ENCODE measurements at places on chromosomes 5 and 9.

GRCh38 chr9:69946800-69947437, 96.7 kb upstream of the MAMDC2 start:
- no peak overlapping the region for H3K4me3 ChIP-seq
- DNase-seq = no peak
- no peaks in the 10 kb centered on the region for H3K27me3 ChIP-seq
- H3K4me1 ChIP-seq = no peaks in the 10 kb centered on the region

GRCh38 chr5:150553911-150554310, 46.0 kb downstream of the NDST1 start:
- no peak overlapping the region for H3K4me3 ChIP-seq
- H3K27me3 ChIP-seq = peaks cover 10% of the 10 kb centered on the region
- no peak for DNase-seq
- H3K27ac ChIP-seq = no peak overlapping the region
- H3K36me3 ChIP-seq = no peaks in the 10 kb centered on the region
- H3K4me1 ChIP-seq = no peaks in the 10 kb centered on the region

- no peak overlapping the region for H3K4me3 ChIP-seq
- no peaks in the 10 kb centered on the region for H3K27me3 ChIP-seq
- no peak overlapping the region for H3K27ac ChIP-seq
Measured at GRCh38 chr9:13520069-13520468, 240.6 kb upstream of the MPDZ start.

GRCh38 chr5:10985721-10986110, 224.7 kb upstream of the DAP start:
- H3K27me3 ChIP-seq = no peaks in the 10 kb centered on the region
- H3K4me3 ChIP-seq = no peak overlapping the region
- H3K27ac ChIP-seq = no peak overlapping the region
- no peaks in the 10 kb centered on the region for H3K36me3 ChIP-seq

DNA sequence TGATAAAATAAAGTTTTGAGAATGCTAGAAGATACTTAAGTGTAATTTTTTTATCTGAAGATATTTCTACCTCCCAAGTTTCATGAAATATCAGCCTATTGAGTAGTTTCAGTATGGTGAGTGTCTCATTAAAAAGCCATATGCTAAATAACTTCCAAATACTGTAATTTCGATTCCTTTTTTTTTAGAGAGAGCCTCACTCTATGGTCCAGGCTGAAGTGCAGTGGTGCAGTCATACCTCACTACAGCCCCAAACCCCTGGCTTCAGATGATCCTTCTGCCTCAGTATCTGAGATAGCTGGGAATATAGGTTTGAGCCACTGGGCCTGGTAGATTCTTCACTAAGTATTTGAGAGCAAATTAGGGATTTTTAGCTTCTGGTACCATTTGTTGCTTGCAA, 24.5 kb downstream of the CDC42SE2 start:
- peak overlapping the region; percentile 84 for H3K27ac ChIP-seq
- H3K4me3 ChIP-seq = no peak overlapping the region
- no peaks in the 10 kb centered on the region for H3K27me3 ChIP-seq

DNA sequence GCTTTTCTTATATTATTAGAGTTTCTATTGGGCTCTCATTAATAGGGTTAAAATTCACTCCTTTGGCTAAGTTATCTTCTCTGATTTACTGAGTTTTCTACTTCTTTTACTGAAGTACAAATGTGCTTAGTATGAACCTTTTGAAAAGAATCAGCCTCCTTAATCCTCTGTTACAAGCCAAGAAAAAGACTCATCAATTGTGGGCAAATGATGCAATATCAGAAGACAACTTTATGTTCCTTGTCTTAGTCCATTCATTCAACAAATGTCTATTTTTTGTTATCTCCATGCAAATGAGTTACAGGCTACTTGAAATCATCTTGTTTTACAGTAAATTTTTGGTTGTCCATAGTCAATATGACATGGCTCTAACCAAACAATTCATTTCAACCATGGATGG, 40.3 kb downstream of the SNCAIP start:
- no peaks in the 10 kb centered on the region for H3K4me1 ChIP-seq
- H3K4me3 ChIP-seq = no peak overlapping the region
- H3K36me3 ChIP-seq = no peaks in the 10 kb centered on the region
- H3K27me3 ChIP-seq = no peaks in the 10 kb centered on the region

GRCh38 chr5:57693488-57694305, 211.1 kb upstream of the ACTBL2 start:
- no peak overlapping the region for H3K4me3 ChIP-seq
- H3K36me3 ChIP-seq = no peaks in the 10 kb centered on the region
- no peak for DNase-seq
- H3K27ac ChIP-seq = no peak overlapping the region
- no peaks in the 10 kb centered on the region for H3K4me1 ChIP-seq
- no peaks in the 10 kb centered on the region for H3K27me3 ChIP-seq

GRCh38 chr5:91777671-91778070, 394.6 kb upstream of the ARRDC3 start:
- H3K4me1 ChIP-seq = no peaks in the 10 kb centered on the region
- no peak for DNase-seq
- no peaks in the 10 kb centered on the region for H3K36me3 ChIP-seq
- H3K27ac ChIP-seq = no peak overlapping the region
- H3K27me3 ChIP-seq = no peaks in the 10 kb centered on the region
- H3K4me3 ChIP-seq = no peak overlapping the region

GRCh38 chr9:2525147-2525546, 96.4 kb upstream of the VLDLR start:
- H3K27ac ChIP-seq = no peak overlapping the region
- no peak overlapping the region for H3K4me3 ChIP-seq
- no peaks in the 10 kb centered on the region for H3K36me3 ChIP-seq

DNA sequence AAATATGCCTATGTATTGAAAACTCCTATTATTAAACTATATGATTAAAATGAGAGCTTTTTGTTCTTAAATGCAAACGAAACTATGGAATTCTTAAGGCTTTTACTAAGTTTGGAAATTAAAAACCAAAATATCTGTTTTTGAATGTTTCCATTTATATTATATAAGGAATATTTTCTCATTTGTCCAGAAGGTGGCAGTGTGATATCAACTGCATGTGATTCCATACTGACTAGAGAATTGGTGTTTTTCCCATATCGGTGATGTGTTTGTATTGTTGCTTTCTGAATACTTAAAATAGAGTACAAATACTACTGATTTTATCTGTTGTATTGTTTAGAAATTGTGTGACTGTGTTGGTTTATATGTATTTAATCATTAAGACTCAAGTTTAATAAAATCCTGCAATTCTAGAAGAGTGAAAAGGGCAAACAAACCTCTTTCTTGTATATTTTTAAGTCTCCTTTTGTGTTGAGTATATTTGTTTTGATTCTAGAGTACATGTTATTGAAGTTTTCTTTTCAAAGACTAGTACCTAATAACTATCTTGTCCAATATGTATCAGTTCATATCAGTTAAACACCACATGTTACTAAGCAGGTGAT, 320.8 kb downstream of the CCDC171 start:
- no peak for DNase-seq
- H3K27ac ChIP-seq = no peak overlapping the region
- H3K27me3 ChIP-seq = no peaks in the 10 kb centered on the region
- no peaks in the 10 kb centered on the region for H3K4me1 ChIP-seq

- no peak overlapping the region for H3K4me3 ChIP-seq
- no peak for DNase-seq
- no peak overlapping the region for H3K27ac ChIP-seq
Measured at GRCh38 chr9:12843735-12844134, 68.9 kb downstream of the LURAP1L start.

DNA sequence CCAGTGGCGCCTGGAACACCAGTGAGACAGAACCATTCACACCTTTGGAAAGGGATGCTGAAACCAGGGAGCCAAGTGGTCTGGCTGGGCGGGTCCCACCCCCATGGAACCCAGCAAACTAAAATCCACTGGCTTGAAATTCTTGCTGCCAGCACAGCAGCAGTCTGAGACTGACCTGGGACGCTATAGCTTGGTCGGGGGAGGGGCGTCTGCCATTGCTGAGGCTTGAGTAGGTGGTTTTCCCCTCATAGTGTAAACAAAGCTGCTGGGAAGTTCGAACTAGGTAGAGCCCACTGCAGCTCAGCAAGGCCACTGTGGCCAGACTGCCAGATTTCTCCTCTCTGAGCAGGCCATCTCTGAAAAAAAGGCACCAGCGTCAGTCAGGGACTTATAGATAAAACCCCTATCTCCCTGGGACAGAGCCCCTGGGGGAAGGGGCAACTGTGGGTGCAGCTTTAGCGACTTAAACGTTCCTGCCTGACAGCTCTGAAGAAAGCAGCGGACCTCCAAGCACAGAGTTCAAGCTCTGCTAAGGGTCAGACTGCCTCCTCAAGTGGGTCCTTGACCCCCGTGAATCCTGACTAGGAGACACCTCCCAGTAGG, 42.0 kb upstream of the FKTN start:
- no peak overlapping the region for H3K4me3 ChIP-seq
- no peak overlapping the region for H3K27ac ChIP-seq
- no peak for DNase-seq
- no peaks in the 10 kb centered on the region for H3K4me1 ChIP-seq
- H3K36me3 ChIP-seq = no peaks in the 10 kb centered on the region

DNA sequence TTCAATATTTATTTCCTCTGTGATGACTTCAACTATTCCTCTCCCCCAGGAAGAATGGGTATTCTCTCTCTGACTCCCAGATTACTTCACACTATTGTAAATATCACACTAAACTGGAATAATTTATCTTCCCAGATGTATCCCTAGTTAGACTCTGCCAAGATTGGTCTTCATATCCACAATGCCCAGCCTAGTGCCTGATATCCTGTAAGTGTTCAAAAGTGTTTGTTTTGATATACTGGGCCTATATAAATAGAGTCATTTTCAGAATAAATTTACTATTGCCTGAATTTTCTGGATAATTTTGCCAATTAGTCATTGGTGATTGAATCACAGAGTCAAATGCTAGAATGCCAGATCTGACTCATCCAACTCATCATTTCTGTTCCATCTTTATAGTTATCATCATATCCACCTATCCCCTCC, 143.7 kb upstream of the TNC start:
- H3K27me3 ChIP-seq = no peaks in the 10 kb centered on the region
- no peaks in the 10 kb centered on the region for H3K4me1 ChIP-seq
- no peak overlapping the region for H3K4me3 ChIP-seq
- no peaks in the 10 kb centered on the region for H3K36me3 ChIP-seq

GRCh38 chr9:22105005-22105722, 96.1 kb upstream of the CDKN2B start:
- H3K27ac ChIP-seq = no peak overlapping the region
- no peaks in the 10 kb centered on the region for H3K27me3 ChIP-seq
- peaks cover 4% of the 10 kb centered on the region for H3K4me1 ChIP-seq
- H3K36me3 ChIP-seq = no peaks in the 10 kb centered on the region

GRCh38 chr5:8908055-8908683, 637.7 kb downstream of the SEMA5A start:
- no peaks in the 10 kb centered on the region for H3K36me3 ChIP-seq
- H3K27me3 ChIP-seq = no peaks in the 10 kb centered on the region
- no peak for DNase-seq
- H3K4me3 ChIP-seq = no peak overlapping the region
- H3K27ac ChIP-seq = no peak overlapping the region

- H3K4me3 ChIP-seq = no peak overlapping the region
Measured at GRCh38 chr5:173785400-173785799, 102.7 kb upstream of the CPEB4 start.

DNA sequence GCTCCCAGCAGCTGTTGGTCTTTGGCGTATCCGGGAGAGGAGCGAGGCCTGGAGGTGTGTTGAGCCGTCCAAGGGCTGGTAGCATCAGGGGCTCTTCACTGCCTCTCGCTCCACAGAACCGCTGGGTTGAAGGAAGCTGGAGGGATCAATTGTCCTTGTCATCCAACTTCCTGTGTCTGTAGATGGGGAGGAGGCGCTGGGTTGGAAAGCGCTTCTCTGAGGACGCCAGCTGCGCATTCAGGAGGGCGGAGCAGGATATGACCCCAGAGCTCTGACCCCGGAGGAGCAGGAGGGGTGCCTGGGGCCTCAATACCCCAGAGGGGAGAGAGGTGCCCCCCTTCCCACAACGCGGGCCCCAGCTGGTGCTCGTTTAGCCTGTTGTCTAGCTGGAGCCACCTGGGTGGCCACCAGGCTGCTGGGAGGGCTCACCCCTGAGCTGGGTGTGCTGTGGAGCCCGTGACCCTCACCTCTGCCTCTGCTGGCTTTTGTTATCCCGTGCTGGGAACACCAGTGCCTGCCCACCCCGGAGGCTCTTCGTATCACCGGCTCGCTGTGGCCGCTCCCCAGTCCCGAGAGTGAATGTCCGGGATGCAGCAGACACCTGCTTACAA, 2.0 kb upstream of the DBH start:
- no peaks in the 10 kb centered on the region for H3K36me3 ChIP-seq
- no peak overlapping the region for H3K27ac ChIP-seq
- no peak overlapping the region for H3K4me3 ChIP-seq
- H3K4me1 ChIP-seq = no peaks in the 10 kb centered on the region
- no peak for DNase-seq

DNA sequence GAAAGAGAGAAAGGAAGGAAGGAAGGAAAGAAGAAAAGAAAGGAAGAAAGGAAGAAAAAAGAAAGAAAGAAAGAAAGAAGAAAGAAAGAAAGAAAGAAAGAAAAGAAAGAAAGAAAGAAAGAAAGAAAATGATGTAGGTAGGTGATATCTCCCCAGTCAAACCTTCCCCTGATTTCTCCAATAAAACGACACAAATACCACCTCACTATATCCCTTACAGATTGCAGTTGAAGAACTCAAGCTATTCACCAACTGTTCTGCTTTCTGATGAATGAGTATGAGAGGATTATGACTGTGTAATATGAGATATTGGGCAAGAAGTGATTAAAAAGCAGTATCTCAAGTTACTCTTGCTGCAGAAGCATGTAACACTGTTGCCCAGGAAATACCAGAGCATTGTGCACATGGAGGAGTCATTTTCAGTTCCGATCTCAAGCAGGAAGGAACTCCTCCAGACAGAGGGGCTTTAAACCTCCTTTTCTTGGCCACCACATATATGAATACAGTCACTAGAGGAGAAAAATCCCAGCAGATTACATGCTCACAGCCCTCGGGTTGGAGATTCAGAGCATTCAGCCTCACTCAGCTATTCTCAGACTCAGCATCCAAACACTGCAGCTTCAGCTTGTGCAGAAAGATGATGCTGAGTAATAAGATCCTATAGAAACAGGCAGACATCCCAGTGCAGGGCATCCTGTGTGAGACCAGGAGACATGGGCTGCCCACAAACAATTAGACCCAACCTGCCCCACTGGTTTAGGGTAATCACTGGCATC, 61.4 kb downstream of the UGCG start:
- H3K36me3 ChIP-seq = no peaks in the 10 kb centered on the region
- H3K27ac ChIP-seq = no peak overlapping the region
- H3K4me1 ChIP-seq = peaks cover 8% of the 10 kb centered on the region
- H3K27me3 ChIP-seq = no peaks in the 10 kb centered on the region
- peak; percentile 8 for DNase-seq
- no peak overlapping the region for H3K4me3 ChIP-seq

All from T-cell (primary cell).